ENCODE measurements at places on chromosomes 1 and 21.

DNA sequence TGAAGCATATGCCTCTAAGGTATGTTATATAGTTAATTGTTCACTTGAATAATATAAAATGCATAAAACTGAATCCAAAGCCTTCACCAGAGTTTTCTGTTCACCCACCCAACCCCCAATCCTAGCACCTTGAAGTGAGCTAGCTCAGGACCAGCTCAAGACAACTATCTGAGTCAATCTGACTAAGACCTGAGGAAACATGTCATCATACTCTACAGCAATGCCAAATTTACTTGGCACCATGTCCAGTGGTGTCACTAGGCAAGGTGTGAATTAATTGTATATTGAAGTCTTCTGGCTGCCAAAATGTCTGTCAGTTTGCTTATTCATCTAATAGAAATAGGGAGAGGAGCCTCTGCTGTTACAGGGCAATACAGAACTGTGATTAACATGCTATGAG lies 3.8 kb downstream of the DNASE2B start:
- no peak for DNase-seq

DNA sequence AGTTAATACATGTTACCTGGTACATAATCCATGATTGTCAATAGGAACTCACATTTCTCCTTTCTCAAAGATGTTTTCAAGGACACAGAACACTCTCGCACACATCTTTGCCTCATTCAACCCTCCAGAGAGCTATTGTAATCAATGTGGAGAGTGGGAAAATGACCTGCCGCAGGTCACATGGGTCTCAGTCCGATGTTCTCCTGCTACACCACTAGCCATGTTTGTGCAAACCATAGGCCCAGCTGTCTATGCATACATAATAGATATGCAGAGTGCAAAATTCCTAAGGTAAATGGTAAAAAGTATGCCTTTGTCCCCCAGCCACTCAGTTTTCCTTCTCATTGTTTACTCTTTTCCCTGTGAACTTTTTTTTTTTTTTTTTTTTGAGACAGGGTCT lies 89.2 kb downstream of the ADSS2 start:
- no peak for DNase-seq

DNA sequence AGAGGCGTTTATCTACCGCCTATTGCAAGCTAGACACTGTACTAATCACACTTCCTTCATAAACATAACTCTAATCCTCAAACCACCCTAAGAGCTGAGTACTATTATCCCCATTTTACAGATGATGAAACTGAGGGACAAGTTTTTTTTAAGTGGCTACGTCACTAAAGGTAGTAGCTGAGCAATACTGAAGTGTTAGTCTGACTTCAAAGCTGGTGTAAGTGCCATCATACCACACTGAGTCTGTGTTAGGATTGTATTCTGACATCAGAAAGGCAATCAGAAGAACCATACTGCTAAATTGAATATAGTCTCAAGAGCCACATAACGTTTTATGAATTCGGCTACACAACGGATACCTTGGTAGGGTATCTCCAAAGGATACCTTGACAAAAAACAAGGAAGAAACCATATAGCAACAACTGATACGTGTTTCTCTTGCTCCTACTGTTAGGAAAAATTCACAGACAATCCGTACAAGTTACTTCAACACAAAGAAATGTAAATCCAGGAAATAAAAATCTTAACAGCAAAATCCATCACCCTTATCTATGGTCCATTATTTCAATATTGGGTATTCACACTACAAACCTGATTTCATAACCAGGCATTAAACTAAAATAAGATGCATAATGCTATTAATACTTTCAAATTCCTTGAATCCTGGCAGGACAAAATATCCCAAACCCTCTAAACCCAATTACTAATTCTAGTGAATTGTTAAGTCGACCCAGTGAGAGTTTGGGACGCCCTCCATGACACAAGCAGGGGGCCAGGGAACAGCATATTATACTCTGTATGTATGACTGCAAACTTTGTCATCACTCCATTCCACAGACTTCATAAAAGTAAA lies 1.6 kb downstream of the TP53BP2 start:
- DNase-seq = no peak

GRCh38 chr1:196660852-196661251 lies 9.0 kb downstream of the CFH start:
- no peak for DNase-seq

GRCh38 chr1:159922511-159923202 lies 2.6 kb downstream of the TAGLN2 start:
- no peak for DNase-seq

DNA sequence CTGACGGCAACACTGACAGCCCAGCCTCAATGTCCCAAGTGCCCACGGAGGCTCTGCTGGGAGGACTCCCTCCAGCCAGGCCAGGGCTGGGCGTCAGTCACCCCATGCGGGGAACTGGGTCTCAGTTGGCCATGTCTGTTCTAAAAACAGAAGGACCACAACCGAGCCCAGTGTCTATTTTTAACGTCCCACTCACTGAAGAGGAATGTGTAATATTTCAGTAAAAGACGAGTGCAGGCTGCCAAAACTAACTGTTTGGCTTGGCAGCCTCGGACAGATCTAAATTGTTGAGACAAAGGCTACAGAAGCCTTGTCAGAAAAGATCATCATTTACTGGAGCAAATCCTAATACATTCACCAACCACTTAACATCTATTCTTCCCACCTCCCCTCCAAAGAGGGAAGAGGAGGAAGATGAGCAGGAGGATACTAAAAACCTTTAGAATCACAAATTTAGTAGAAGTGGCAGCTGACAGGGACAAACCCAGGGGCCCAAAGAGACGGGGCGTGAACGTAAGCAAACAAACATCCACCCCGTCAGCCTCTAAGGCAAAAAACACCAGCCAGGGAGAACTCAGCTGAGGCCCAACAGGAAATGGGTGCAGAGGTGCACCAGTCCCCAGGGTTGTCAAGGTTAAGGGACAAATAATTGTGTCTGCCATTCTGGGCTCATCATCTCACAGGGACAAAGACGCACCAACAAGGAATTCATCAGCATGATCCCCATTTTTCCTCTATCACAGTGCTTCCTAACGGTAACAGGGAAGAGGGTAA lies 18.7 kb downstream of the C1orf198 start:
- no peak for DNase-seq
